Ovary (tissue), 10 donors: ENCODE measurements at places on chromosomes 5 and 9. TPM values are rescaled to one million over a fixed set of nuclear protein-coding genes. Genes with fewer than 3 reads are reported as not detected.

- H3K4me3 ChIP-seq: no peak overlapping the region
- no peaks in the 10 kb centered on the region for H3K36me3 ChIP-seq
- H3K27ac ChIP-seq: no peak overlapping the region
- H3K27me3 ChIP-seq: no peaks in the 10 kb centered on the region
These were observed 133.6 kb upstream of the PITX1 start for GRCh38 chr5:135167634-135168033.

GRCh38 chr5:22850981-22851380 is 2.2 kb downstream of the CDH12 start:
- no peaks in the 10 kb centered on the region for H3K27me3 ChIP-seq
- H3K36me3 ChIP-seq: no peaks in the 10 kb centered on the region
- DNase-seq: no peak
- no peak overlapping the region for H3K27ac ChIP-seq
- H3K4me1 ChIP-seq: no peaks in the 10 kb centered on the region

DNA sequence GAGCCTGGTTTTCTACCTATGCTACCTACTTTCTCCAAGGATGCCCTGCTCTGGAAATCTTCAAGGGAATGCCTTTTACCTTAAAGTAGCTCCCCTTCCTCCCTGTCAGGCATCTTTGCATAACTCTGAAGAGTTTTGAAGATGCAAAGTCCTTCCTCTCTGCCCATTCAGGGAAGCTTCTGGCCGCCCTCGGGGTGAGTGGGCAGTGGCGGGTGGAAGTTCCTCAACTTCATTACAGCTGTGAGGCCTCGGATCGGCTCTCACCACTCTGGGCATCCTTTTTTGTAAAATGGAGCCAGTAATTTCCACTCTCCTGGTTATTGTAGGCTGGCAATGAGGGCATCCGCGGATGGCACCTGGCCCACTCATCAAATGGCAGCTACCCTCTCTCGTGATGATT is 31.7 kb upstream of the STXBP1 start:
- H3K4me3 ChIP-seq: no peak overlapping the region
- H3K27ac ChIP-seq: peak overlapping the region; percentile 85
- no peaks in the 10 kb centered on the region for H3K27me3 ChIP-seq
- no peaks in the 10 kb centered on the region for H3K36me3 ChIP-seq
- DNase-seq: no peak
- peaks cover 10% of the 10 kb centered on the region for H3K4me1 ChIP-seq

GRCh38 chr9:87004016-87004415 is 56.7 kb upstream of the GAS1 start:
- H3K4me3 ChIP-seq: no peak overlapping the region
- H3K27ac ChIP-seq: no peak overlapping the region
- H3K4me1 ChIP-seq: no peaks in the 10 kb centered on the region
- no peaks in the 10 kb centered on the region for H3K36me3 ChIP-seq

GRCh38 chr5:64649512-64649911 is 40.8 kb upstream of the SHISAL2B start:
- no peak overlapping the region for H3K4me3 ChIP-seq
- H3K27ac ChIP-seq: no peak overlapping the region
- DNase-seq: no peak

- H3K27ac ChIP-seq: no peak overlapping the region
- peaks cover 1% of the 10 kb centered on the region for H3K4me1 ChIP-seq
- H3K36me3 ChIP-seq: no peaks in the 10 kb centered on the region
These were observed 213.7 kb downstream of the TMEM38B start for GRCh38 chr9:105908069-105908468.

- H3K27me3 ChIP-seq: no peaks in the 10 kb centered on the region
- no peak for DNase-seq
- no peak overlapping the region for H3K27ac ChIP-seq
- H3K4me3 ChIP-seq: no peak overlapping the region
These were observed 14.9 kb downstream of the DNLZ start for GRCh38 chr9:136348691-136349090.

GRCh38 chr9:128494108-128494745 is 10.3 kb upstream of the GLE1 start:
- H3K4me3 ChIP-seq: no peak overlapping the region
- no peak overlapping the region for H3K27ac ChIP-seq
- H3K27me3 ChIP-seq: no peaks in the 10 kb centered on the region
- no peaks in the 10 kb centered on the region for H3K36me3 ChIP-seq
- DNase-seq: peak; percentile 37

Gene CARTPT
- total RNA-seq: not detected

Gene FAM169A
- 11.5 TPM for total RNA-seq

Gene RABGAP1
- 62.2 TPM for total RNA-seq

Gene TMEM250
- 26.2 TPM for total RNA-seq

Gene SV2C
- 0.10 TPM for total RNA-seq
